ENCODE measurements at places on chromosomes 4 and X.

DNA sequence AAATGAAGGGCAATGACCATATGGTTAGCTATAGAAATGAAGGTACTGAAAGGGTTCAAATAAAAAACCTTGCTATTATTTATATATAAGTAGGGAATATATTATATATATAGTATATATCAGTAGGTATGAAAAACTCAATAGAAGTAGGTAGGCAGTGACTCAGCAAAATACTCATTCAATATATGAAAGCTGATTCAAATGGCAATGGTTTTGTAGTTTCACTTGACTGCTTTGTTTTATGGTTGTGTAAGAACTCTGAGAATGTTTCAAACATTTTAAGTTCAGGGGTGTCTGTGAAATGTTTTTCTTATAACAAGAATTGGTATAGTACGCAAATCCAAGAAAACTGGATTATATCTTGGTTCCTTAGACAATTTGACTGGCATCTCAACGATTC is 4.1 kb downstream of the ZNF280C start:
- DNase-seq = no peak

DNA sequence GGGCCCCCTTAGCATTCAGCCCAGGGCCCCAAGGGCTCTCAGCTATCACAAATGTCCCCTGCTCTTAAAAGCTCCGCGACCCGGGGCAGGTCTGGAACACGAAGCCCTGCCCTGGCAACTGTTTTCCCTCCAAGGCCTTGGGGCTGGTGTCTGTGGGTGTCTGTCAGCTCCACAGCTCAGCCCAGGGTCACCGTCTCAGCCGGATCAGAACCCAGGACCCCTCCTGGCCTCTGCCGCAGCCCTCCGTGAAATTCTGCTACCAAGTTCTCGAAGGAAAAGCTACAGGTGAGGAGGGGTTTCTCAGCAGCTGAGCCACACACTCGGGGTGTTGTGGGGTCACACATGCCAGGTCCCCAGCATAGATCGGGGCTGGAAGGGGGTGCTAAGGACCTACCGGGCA is 61.2 kb downstream of the ACOX3 start:
- DNase-seq = no peak

DNA sequence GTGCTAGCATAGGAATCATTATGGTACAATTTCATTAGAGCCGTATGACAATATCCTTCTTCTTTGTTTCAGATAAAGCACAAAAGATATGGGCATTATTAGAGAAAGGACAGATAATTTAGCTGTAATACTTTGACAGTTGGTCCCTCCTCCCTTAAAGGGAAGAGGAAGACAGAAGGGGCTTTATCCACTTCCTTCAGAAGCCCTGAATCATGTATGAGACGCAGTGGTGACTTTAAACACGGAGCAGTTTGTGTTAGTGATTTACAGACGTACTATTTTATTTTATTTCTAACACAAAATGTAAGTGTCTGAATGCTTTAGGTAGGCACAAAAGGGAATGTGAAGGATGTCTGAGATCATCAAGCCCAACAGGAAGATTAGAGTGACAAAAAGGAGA is 467.7 kb downstream of the IL15 start:
- DNase-seq = no peak

DNA sequence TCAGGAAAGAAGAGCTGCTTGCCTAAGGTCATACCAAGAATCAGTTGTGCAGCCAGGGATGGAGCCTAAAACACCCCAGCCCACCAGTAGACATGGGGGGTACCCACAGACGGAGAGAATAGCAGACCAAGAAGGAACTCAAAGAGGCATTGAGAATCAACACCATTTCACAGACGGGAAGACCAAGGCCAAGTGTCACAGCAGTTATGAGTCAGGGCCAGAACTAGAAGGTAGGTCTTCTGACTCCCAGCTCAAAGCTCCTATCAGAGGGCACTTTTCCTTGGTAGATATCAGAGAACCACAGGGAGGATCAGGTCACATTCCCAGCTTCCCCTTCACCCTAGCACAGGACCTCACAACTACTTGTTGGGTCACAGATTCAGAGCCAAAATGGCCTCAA is 14.5 kb downstream of the OTUD5 start:
- no peak for DNase-seq

- DNase-seq = no peak
Measured at GRCh38 chr4:128590773-128591172, 218.7 kb upstream of the JADE1 start.

DNA sequence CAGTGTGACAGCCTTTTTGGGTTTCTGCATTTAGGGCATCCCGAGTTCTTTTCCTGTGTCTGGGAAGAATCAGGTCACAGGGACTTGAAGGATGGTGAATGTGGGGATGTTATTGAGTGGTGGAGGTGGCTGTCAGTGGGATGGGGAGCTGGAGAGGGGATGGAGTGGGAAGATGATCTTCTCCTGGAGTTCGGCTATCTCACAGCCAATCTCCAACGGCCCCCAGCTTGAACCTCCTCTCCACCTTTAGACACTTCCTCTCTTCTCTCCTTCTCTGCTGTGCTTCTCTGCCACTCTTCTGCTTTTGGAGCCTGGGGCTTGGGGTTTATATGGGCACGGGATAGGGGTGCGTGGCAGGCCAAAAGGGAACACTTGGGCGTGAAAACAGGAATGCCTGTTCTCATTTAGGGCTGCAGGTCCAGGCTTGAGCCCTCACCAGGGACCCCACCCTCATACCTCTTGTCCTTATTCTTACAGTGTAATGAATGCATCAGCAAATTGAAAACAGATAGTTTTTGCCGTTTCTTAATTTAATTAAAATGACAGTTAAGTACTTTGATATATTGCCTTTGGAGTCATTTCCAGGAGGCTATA is 37.5 kb downstream of the USP9X start:
- no peak for DNase-seq

GRCh38 chr4:76689145-76689817 is 208.7 kb downstream of the SOWAHB start:
- DNase-seq = no peak

GRCh38 chr4:26900765-26901164 is 40.1 kb downstream of the STIM2 start:
- no peak for DNase-seq

GRCh38 chr4:64911846-64912245 is 502.6 kb upstream of the TECRL start:
- DNase-seq = no peak

DNA sequence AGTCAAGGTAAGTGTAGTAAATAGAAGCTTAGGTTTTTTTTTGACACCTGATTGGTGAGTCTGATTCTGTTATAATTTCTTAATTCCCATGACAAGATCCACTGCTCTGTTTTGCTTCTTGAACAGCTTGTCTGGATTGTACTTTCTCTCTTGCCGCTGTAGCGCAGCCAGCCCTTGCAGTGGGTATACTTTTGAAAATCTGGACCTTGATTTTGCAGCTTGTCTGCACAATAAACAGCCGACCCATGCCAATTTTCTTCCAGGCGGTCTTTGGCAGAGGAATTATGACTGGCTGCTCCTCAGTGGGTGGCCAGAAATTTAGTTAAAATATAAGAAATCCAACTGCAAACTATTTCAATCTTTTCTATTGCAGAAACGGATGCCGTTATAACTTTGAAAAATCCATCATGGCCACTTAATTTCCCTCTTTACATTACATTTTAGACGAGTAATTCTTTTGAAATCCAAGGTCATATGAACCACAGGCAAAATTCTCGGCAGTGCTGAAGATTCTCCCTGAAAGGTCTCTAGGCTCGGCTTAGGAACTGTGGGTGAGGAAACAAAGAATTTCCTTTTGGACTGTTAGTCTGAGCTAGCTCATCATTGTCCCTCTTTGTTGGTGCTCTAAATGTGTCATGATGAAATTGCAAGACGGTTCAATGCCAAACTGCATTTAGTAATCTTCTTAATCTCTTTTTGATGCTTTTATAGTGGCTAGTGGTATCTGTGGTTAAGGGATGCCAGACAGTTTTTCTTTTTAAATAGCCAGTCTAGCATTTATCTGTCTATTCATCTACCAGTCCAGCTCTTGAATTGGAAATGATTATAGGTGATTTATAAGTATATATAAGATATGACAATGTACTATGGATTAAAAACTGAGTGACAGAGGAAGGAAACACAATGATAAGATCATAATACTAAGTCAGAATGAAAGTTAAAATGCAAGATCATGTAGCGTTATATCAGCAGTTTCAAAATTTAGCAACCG is 31.5 kb upstream of the PTTG2 start:
- no peak for DNase-seq

GRCh38 chr4:39102297-39102696 is 40.3 kb downstream of the KLHL5 start:
- no peak for DNase-seq

DNA sequence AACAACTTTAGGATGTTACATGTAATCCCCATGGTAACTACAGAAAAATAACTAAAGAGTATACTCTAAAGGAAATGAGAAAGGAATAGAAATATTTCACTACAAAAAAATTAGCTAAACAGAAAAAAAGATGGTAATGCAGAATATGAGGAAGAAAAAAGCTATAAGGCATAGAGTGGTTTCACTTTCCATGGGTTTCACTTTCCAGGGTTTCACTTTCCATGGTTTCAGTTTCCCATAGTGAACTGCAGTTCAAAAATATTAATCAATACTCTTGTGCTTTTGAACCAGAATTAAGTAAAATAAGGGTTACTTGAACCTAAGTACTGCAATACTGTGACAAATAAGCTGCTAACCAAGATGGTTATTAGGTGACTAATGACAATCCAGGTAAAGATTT is 42.0 kb downstream of the NPFFR2 start:
- DNase-seq = no peak

DNA sequence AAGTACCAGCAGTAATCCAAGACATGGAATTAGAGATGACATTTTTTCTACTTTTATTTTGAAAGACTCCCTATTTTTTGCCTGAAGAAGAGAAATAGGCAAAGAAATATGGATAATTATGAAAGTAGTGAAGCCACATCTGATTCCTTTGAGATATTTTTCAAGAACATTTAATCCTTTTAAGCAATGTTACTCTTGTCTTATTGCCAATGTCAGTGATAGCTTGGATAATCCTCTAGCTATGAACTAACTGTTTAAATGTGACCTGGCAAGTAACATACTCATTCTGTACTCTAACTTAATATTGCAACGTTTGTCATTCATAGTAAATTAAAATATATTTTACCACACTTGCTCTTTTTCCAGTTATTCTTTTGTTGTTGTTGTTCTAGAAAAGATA is 181.3 kb downstream of the VEGFC start:
- DNase-seq = no peak

GRCh38 chr4:145480257-145480656 is 1.4 kb upstream of the SMAD1 start:
- no peak for DNase-seq

DNA sequence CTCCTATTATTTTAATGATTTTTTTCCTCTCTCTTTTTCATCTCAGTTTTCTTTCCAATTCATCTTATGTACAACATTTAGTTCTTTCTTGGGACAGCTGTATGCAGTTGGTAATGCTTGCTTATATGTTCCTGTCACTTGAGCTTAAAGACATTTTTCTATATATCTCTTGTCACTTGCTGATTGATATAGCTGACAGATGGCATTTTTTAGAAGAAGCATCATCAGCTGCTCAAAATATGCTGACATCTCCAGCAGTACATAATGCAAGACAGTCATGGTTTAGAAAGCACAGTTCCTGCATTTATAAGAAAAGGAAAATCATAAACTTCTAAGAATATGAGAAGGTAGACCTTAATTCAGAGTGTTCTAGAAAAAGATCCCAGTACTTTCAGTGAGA is 56.5 kb downstream of the DCAF8L1 start:
- no peak for DNase-seq

- DNase-seq = no peak
Measured at GRCh38 chr4:141497627-141498026, 138.8 kb upstream of the IL15 start.

- no peak for DNase-seq
Measured at GRCh38 chrX:23185951-23186350, 148.7 kb upstream of the PTCHD1 start.

- DNase-seq = no peak
Measured at GRCh38 chrX:51420610-51421009, 75.8 kb downstream of the NUDT11 start.

DNA sequence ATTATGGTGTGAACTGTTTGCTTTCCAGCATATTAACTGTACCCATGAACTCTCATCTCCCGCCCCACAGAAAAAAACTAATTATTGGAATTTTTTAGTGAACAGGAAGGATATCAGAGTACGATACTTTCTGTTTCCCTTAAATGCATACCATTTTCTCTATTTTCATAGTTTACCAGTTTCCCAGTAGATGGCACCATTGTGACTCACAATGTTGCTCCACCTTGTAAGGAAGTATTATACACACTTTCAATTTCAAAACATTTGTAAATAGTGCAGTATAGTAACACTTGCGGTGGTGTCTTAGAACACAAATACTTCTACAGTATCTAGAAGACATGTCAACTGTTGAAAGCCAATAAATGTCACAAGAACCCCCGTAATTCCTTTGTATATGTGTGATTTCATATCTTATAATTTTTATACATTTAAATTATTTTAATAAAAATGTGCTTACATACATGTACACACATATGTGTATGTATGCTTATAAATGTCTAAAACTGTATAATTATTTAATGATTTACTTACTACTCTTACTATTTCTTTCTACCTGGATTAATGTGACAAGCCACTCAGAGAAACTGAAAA is 167.3 kb downstream of the SLIT2 start:
- no peak for DNase-seq

DNA sequence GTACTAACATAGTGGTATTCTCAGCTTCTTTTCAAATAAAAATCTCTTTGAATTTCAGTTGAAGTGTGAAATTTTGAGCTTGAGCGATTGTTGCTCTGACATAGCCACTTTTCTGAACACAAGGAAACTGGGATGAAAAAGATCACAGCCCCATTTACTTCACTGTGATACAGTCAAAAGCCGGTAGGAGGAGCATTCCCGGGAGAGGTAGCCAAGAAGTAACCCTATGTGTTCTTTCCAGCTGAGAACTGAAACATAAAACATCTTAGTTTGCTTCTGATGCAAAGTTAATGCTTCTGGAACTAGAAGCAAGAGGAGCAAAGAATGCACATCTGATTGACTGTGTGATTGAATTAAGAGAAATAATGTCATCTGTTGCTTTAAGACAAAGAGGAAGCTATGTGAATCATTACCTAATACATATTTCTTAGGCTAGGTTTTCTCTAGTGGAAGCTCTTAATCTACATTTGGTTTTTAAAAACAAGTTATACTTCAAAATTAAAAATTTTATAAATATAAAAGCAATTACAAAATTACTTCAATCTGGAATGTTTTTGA is 88.3 kb upstream of the UNC5C start:
- DNase-seq = no peak

DNA sequence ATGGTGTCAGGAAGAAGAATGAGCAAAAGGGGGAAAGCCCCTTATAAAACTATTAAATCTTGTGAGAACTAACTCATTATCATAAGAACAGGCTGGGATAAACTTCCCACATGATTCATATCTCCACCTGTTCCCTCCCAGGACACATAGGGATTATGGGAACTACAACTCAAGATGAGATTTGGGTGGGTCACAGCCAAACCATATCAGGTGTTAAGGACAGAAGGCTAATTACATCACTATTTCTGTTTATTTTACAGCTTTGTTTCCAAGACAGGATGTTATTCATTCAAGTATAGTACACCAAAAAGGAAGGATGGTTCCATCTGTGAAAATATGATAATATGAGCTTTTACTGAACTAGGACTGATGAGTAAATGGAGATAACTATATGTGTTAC is 63.7 kb upstream of the ARSJ start:
- no peak for DNase-seq

- DNase-seq = no peak
Measured at GRCh38 chr4:152281211-152281610, 254.7 kb downstream of the FBXW7 start.

- no peak for DNase-seq
Measured at GRCh38 chr4:89829470-89830138, 7.4 kb downstream of the SNCA start.

- DNase-seq = no peak
Measured at GRCh38 chr4:13659341-13660070, 32.0 kb upstream of the BOD1L1 start.

GRCh38 chrX:115911967-115912366 is 258.6 kb upstream of the AGTR2 start:
- DNase-seq = no peak

Measured in left colon (tissue), 2 donors.